ENCODE measurements at places on chromosomes 16 and 17.

DNA sequence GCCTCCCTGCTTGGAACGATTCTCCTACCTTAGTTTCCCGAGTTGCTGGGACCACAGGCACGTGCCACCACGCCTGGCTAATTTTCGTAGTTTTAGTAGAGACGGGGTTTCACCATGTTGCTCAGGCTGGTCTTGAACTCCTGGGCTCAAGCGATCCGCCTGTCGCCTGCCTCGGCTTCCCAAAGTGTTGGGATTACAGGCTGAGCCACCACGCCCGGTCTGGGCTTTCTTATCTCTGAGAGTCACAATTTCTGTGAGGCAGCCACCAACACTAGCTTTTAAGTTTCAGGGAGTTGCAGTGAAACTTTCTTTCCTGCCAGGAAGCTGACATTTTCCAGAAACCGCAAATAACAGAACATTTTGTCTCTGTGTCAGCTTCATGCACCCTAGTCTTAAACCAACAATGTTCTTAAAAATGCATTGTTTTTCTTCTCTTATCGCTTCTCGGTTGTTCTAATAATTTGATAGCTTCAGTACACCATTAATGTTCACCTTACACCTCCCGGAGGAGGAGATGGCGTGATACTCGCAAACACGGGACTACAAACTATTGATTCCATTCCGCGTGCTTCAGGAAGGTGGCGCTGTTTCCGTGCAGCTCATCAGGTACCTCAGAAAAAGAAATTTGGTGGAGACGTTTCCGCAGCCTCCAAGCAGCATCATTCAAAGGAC, 7.4 kb upstream of the DHRS7B start:
- peak; percentile 80 for DNase-seq

- DNase-seq: no peak
Measured at GRCh38 chr16:72835086-72835485, 212.8 kb downstream of the ZFHX3 start.

DNA sequence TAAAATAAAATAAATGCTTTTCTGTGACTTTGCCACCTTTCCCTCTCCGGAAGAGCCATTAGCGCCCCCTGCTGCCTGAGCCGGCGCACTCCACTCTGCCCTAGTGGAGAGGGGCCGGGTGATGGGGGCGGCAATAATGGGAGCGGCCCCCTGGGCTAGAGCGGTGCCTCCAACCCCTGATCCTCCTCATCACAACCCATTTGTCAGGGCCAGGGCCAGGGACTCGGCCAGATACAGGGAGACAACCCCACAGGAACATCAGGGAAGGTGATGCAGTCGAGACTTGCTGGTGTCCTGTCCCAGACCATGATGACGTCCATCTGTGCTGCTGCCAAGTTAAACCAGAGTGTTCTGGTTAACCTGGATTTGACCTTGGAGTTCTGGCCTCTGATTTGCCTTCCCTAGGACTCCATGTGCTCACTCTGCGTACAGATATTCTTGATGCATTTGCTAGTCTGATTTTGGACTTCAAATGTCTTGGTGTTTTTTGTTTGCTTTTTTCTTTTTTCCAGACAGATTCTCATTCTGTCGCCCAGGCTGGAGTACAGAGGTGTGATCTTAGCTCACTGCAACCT, 46.1 kb upstream of the BPTF start:
- DNase-seq: peak; percentile 20

- peak; percentile 21 for DNase-seq
Measured at GRCh38 chr16:30491744-30492308, 19.3 kb downstream of the ITGAL start.

- DNase-seq: no peak
Measured at GRCh38 chr17:74857191-74857590, 2.5 kb downstream of the GRIN2C start.

DNA sequence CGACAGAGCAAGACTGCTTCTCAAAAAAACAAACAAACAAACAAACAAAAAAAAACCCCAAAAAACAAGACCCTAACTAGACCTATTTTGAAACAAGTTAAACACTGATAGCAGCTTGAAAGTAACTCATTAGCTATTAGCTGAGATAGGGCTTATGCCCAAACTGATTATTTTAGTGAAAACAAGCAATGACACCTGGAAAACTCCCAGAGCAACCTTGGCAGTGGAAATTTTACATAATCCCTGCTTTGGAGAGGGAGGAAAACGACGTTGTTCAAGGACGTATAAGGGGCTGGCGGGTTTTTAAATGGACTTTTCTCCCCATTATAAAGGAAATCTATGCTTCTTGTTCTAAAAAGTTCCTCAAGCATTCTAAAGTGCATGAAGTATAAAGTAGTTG, 45.4 kb upstream of the AQP8 start:
- DNase-seq: no peak

- no peak for DNase-seq
Measured at GRCh38 chr16:78340590-78340989, 241.1 kb downstream of the WWOX start.

DNA sequence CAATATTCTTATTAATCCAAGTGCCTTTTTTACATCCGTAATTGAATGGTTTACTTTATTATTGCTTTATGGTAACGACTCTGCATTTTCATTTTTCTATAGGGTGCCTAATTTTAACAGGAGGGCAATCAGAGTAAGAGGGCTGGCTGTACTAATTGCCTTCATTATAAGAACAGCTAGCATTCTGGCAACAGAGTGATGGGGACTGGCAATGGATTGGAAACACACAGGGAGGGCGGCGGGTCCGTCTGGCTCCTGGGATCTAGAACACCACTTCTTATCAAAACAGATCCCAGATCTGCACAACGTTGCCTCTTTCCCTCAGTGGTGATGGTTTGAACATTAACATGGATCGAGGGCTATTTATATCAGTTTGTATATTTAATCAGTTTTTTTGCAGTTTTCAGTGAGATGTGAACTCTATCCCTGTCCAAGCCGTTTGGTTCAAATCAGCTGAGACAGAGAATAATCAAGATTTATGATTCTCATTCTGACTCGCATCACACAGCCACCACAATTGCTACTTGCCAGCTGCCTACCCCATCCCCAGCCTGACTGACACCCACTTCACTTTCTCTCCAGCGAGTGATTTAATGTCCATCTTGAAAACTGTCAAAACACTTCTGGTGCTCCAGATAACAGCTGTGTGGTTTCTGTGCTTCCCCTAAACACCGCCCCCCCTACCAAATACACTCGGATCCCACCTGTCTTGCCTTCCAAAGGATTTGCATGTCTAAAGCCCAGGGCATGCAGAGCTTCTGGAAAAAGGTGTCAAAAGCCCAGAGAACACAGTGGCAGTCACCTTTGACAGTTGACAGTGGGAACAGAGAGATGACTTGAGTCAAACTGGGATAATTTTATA, 327.9 kb downstream of the HS3ST4 start:
- no peak for DNase-seq

DNA sequence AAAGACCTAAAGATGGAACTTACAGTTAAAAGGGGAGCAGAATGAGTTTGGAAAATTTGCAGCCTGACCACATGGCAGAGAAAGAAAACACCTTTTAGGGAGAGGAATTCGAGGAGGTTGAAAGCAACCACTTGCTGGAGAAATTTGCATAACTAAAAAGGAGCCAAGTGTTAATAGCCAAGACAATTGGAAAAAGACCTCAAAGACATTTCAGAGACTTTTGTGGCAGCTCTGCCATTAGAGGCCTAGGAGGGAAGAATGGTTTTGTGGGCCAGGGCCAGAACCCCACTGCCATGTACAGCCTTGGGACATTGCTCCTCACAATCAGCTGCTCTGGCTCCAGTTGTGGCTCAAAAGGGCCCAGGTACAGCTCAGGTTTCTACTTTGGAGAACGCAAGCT, 338.5 kb downstream of the UTP18 start:
- no peak for DNase-seq

- DNase-seq: no peak
Measured at GRCh38 chr16:84324434-84325262, 30.0 kb downstream of the WFDC1 start.

GRCh38 chr16:17777408-17777863, 306.7 kb upstream of the XYLT1 start:
- no peak for DNase-seq

DNA sequence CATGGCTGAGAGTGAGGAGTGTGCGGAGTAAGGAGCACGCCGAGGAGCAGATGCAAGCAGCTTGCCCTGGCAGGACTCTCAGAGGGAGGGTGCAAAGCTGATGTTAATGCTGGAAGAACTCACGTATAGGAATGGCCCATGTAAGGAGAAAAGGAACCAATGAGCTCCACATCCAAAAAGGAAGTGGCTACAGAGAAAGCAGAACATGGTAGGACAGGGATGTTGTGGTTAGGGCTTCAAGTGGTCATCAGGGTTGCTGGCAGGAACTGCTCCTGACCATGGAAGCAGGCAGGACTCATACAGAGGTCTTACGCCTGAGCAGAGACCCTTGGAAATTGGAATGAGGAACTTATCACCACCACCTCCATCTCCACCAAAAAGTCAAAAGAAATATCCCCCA, 5.2 kb downstream of the MYO1D start:
- DNase-seq: no peak

DNA sequence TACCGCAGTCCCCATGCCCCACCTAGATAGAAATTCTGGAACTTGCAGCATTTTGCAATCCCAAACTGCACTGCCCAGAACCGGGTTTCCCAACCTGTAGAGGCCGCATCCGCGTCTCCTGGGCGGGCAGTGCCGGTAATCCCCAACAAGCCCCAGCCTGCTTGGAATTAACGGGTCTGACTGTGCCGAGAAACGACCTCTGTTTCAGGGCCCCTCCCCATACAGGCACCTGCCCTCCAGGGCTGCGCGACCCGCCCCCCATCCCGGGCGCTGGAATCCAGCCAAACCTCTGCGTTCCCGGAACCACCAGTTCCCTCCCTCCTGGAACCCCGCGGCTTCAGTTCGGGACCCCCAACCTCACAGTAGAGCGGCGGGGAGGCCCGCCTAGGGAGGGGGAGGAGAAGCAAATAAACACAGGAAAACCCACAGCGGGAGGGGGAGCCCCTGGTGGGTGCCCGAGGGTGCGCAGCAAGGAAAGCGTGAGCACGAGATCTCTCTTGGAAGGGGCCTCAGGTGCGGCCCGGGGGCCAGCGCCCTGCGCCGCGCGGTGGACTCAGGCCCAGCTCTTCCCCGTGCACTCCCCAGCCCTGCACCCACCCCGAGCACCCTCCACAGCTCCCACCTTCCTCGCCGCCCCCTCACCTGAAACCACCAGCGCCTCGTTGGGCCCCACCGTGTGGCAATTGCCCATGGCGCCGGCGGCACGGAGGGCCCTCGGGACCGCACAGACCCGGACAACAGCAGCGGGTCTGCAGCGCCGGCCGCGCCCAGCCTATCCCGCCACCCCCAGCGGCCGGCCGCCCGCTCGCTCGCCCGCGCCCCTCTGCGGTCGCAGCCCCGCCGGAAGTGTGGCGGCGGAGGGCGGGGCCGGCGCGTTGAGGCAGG, at the start of gene FLOT2:
TSS of gene FLOT2 (minus strand) at position 850 of the 885 bp plus-strand sequence. CDS start at position 691, 159 bp downstream.
- DNase-seq: peak; percentile 86

DNA sequence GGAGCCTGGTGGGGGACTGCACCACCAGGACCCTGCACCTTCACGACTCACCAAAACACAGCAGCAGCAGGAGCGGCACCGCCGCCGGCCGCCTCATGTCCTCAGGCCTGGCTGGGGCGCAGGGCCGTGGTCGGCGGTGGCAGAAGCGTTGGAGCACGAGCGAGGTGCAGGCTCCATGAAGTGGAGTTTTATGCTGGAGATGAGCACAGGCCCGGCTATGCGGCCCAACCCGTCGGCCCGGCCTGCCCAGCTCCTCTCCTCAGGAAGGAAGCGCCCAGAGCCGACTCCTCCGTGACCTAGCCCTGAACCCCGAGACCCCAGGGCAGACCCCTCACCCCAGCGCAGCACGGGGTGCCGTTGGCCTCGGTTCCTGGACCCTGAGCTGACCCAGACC, at the start of gene PRSS27:
TSS of gene PRSS27 (minus strand) at position 161 of the 394 bp plus-strand sequence. CDS start at position 97, 64 bp downstream.
- DNase-seq: no peak

DNA sequence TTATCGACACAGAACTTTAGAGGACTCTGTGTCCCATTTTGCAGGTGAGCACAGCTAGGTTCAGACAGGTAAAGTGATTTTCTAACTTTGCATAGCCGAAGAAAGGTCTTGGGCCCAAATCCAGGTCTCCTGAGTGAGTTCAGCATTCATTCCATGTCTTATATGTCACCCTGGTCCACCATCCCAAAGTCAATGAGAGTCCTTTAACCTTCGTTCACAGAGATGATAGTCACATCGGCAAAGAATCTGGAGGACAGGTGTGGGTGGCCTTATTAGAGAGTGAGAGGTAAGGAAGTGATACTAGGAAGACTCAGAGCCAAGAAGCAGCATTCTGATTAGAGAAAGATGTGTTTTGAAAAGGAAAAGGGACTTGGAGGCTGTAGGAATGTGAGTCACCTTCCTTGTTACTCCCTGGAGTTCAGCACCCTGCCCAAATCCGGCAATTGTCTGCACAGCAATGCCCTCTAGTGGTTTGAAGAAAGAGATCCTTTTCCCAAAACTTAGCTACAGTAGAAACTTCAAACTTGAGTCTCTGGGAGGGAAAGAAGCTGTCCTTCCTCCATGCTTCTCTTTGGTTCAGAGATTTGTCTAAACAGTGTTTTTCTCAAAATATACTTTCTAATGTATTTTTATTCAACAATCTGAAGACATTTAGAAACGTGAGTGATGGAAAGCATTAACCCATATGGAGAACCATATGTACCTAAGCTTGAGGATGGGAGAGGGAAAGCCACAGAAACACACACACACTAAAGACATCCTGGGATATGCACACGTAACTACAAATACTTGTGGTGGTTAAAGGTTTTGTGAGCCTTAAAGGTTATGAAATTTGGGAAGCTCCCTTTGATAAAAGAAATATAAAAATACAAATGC, 96.4 kb upstream of the SHISA6 start:
- DNase-seq: no peak

GRCh38 chr16:56812884-56813283, 52.1 kb upstream of the SLC12A3 start:
- no peak for DNase-seq

GRCh38 chr17:3917391-3917931, 1.2 kb upstream of the P2RX1 start:
- no peak for DNase-seq

- no peak for DNase-seq
Measured at GRCh38 chr16:80611930-80612327, 71.1 kb downstream of the DYNLRB2 start.

- no peak for DNase-seq
Measured at GRCh38 chr17:6361733-6362132, 73.2 kb downstream of the AIPL1 start.

DNA sequence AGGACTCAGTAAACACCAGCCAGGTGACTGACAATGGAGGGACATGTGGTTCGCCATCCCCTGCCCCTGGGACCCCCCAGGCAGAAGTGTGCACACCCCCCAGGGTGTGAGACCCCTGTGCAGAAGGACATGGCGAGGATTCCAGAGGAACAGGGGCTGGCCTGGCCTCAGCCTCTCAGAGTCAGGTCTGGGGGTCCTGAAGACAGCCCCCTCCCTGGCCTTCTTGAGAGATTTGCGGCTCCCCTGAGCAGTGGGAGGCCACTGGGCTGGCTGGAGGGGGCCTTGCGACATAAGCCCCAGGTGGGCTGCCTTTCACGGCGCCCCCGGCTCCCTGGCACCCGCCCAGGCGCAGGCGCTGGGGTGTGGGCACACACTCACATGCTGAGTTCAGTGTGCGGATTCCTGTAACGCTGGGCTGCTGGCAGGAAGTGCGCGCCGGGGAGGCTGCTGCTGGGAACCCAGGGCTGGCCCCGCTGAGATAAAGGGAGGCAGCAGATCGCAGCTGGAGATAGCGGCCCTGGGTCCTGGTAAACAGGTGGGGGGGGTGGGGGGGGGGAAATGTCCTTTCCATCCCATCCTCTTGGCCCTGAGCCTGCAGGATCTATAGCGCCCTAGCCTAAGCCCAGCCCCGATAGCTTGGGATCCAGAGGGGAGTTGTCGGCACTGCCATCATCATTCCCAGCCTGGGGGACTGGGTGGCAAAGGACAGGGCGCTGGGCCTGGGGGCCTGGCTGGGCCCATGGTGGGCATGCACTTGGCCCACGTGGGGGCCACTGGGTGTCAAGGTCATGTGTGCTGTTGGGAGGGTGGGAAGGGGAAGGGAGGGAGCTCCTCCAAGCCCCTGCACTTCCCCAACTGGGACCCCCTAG, 27.1 kb downstream of the TMEM235 start:
- peak; percentile 73 for DNase-seq
